Nephron progenitor cell (in vitro differentiated cells): ENCODE measurements at places on chromosomes 1 and 21.

DNA sequence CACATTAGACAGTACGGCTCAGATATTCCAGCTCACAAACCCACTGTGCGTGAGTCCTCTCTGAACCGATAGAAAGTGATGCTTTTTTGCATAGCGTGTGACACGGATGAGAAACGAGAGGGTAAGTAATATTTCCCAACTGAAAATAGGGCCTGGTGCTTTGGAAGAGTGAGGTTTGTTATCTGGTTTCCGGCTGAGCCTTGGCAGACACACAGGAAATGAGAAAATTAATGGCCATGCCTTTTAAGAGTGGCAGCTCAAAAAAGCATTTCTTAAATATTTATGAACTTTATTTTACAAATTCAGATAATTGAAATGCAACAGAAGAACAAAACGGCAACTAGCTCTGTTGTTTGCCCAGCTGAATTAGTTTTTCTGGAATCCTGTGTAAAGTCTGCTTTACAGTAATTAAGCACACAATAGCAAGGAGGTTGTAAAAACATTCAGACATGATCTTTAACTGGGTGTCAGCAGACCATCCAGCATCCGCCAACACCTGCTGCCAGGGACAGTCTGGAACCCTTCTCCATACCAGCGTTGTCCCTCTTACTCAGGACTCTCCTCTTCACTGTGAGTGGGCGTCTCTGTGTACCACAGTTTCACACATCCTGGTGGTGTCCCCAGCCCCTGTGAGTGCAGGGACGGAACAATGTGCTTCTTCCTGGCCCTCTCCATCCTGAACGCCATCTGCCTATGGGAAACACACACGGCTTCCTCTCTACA, 155.4 kb downstream of the PGBD5 start:
- DNase-seq = no peak

GRCh38 chr1:238653693-238654321, 732.6 kb upstream of the CHRM3 start:
- DNase-seq = no peak

GRCh38 chr1:61523893-61524605, 200.9 kb downstream of the TM2D1 start:
- DNase-seq = no peak

GRCh38 chr1:159291424-159291823, 10.7 kb upstream of the FCER1A start:
- DNase-seq = no peak
